CD14-positive monocyte (primary cell): ENCODE measurements at places on chromosomes 13 and 19.
A peak's percentile ranks its signal among the peaks of the same experiment; 100 is the strongest.

- DNase-seq, result no peak
Observed at GRCh38 chr19:16429066-16429758, 42.6 kb downstream of the EPS15L1 start.

- no peak for DNase-seq
Observed at GRCh38 chr13:27961227-27962085, 7.7 kb downstream of the CDX2 start.

GRCh38 chr13:39859898-39860297 is 204.4 kb downstream of the COG6 start:
- DNase-seq, result no peak

- DNase-seq, result no peak
Observed at GRCh38 chr13:53759016-53759415, 730.4 kb downstream of the OLFM4 start.

GRCh38 chr13:40968416-40969000 is 50.6 kb downstream of the ELF1 start:
- DNase-seq, result no peak

DNA sequence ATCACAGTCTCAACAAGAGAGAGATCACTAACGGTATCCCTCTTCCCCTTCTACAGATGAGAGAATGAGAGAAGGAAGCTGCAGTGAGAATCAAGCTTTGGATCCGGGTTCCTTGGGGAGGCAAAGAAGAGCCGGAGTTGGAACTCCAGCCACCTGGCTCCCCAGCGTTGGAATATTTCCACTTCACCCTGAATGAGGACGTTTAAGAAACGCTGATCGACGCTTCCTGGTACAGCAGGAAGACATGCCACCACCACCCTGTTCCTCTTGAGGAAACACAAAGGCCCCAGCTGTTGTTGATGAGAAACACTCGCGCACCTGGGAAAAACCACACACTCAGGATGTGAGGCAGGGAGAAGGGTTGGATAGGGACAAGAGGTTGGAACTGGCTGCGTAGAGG is 11.3 kb upstream of the CACNG8 start:
- no peak for DNase-seq

DNA sequence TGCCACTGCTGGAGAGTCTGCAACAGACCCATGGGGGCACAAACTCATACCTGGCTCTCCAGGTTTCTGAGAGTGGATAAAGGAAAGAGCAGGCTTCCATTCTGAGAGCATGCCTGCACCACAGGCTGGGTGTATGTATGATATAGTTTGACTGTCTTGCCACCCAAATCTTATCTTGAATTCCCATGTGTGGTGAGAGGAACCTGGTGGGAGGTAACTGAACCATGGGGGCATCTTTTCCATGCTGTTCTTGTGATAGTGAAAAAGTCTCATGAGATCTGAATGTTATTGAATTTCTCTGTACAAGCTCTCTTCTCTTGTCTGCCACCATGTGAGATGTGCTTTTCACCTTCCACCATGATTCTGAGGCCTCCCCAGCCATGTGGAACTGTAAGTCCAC is 50.2 kb downstream of the ERICH6B start:
- DNase-seq, result no peak

- DNase-seq, result peak; percentile 76
Observed at GRCh38 chr19:14434543-14435319, 1.6 kb downstream of the PKN1 start.

- DNase-seq, result no peak
Observed at GRCh38 chr13:42394711-42395085, 122.7 kb downstream of the AKAP11 start.

- peak; percentile 24 for DNase-seq
Observed at GRCh38 chr19:14401468-14402195, 17.5 kb downstream of the DDX39A start.

- no peak for DNase-seq
Observed at GRCh38 chr19:33124207-33125098, 7.5 kb upstream of the WDR88 start.

GRCh38 chr13:43942286-43942685 is 62.6 kb downstream of the LACC1 start:
- DNase-seq, result no peak

GRCh38 chr19:11069561-11069960 is 19.7 kb upstream of the LDLR start:
- no peak for DNase-seq

GRCh38 chr13:56563663-56564062 is 577.1 kb upstream of the PRR20A start:
- no peak for DNase-seq

DNA sequence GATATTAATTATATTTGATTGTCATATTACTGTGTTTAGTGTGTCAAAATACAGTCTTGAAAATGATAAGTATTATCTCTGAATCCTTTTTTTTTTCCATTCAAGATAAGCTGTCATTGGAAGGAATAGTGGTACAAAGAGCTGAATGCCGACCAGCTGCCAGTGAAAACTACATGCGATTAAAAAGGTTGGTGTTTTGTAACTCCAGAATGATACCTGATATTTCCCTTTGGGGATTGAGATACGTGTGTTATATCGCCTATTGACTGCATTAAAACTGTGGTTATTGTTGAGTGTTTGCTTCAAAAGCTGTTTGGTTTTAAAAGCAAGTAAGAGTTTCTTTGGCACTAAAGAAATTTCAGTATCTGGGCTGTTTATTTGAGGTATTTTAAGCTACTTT is 6.5 kb upstream of the KCTD4 start:
- no peak for DNase-seq

DNA sequence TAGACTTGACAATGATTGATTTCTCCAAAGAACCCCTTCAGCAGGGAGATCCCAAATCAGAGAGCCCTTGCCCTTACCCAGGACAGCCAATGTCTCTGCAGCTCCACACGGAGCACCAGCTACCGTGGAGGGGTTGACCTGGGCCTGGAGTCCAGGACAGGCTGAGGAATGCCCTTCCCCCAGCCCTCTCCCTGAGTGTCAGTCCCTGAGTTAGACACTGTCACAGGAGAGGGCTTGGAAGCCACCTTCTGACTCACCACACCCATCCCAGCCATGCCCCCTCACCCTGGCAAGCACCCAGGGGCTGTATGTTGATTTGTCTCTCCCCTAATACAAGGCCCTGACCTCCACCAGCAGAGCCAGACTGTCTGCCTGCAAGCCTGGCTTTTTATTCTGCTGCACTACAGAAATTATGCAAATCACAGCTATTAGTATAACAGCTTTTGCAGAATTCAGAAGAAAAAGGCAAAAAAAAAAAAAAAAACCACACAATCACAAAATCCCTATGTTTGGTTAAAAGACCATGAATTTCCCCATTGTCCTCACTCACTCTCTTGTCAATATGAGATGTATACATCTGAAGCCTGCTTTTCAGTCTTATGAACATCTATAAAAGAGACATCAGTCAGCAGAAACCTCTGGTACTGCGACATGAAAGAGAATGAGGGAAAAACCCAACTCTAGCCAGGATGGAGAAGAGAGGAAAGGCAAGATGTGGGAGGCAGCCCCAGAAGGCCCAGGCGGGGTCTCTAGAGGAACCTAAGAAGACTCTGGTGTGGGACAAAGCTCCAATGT is 240.7 kb downstream of the UQCRFS1 start:
- no peak for DNase-seq

DNA sequence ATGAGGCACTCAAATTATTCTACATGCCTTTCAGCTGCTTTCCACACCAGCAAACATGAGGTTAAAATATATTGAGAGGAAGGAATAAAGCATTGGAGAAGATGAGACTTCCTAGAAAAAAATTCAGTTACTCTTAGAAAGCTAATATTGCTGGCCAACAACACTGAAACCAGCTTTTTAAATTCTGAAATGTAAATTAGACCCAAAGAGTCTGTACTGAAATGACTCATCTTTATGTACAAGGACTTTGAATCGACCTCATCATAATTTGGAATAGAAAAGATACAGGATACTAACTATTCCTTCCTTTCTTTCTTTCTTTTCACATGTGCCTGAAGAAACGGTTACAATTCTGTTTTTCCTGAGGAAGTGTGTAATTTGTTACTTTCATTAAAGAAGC is 6.5 kb upstream of the HSPH1 start:
- no peak for DNase-seq

- no peak for DNase-seq
Observed at GRCh38 chr19:3270902-3271301, 46.4 kb downstream of the CELF5 start.

DNA sequence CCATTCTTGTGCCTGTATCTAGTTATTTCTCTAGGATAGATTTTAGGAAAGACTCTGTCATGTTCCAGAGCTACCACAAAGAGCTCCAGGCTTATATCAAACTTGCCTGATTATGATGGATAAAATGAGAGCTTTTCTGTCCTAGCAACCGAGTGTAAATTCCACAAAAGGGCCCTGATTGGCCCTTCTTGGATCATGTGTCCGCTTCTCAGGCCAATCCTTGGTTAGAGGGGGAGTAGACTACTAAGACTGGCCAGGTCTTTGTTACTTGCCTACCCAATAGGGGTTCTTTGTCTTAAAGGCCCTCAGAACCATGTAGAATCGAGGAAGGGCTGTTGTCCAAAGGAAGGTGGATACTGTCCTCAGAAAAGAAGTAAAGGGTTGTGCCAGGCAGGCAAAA is 2.4 kb downstream of the DHX34 start:
- peak; percentile 55 for DNase-seq

GRCh38 chr19:12752056-12752781 is 628 bp downstream of the BEST2 start:
- DNase-seq, result no peak

DNA sequence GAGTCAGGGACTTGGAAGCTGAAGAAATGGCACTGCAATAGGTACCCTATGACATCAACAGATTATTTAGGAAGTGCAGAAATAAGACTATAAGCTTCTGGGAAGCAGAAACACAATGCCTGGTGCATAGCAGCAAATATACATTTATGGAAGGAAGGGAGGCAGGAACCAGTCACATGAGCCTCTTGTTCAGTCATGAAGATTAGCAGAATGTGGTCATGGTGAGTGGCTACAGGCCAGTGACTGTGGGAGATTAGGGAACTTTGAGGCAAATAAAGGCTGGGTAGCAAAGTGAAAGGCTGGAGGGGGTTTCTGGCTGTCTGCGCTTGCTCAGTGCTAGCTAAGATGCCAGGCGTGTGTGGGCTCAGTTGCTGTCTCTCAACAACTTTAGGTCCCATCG is 96.3 kb downstream of the EPSTI1 start:
- peak; percentile 19 for DNase-seq

- peak; percentile 17 for DNase-seq
Observed at GRCh38 chr13:27967203-27967735, 1.8 kb downstream of the CDX2 start.

DNA sequence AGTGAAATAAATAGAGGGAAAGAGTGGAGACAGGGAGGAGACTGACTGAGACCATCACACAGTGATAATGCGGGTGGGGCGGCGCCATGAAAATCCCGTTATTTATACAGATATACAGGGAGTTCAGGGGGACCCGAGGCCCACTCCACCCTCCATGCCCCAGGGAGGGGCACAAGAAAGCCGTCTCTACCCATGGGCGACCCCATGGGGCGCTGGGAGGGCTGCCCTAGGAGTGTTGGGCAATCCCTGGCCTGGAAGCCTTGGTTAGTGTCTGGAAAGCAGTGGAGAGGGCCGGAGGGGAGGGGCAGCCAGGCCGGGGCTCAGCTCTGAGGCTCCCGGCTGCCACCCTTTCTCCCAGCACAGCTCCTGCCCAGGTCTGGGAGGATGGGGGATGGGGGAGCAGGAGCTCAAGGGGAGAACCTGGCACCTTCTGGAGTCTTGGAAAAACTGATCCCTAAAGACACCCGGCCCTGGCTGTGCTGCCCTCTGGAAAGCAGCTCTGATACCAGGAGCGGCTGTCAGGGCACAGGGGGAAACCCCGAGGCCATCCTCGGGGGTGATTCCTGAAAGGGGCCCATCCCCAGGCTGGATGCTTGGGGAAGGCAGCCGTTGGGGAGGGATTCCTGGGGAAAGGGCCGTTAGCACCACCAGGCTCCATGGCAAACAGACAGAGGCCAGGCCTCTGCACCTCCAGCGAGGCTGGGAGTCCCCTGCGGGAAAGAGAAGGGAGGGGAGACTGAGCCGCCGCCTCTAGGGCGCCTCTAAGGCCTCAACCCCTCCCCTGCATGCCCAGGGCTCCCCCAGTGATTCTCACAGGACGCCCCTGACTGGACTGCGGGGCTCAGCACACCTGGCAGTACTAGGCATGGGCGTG is 3.0 kb upstream of the PRKD2 start:
- no peak for DNase-seq

GRCh38 chr13:99225078-99225477 is 24.4 kb downstream of the UBAC2 start:
- peak; percentile 78 for DNase-seq

DNA sequence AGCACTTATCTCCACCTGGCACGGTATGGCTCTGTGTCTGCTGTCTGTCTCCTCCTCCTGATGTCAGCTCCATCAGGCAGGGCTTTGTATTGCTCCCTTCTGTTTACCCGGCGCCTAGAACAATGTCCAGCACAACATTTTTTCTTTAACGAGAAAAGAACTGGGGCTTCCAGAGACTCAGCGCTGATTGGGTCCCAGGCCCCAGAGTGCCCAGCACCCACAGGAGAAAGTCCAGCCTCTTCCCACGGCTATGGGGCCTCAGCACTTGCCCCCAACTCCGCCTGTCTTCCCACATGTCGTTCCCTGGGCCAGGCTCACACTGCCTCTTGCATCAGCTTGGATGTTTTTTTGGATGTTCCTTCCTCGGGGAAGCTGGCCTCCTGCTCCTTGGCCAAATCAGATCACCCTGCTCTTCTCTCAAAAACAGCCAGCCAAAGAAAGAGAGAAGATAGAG is 6.9 kb downstream of the MYPOP start:
- no peak for DNase-seq

- DNase-seq, result no peak
Observed at GRCh38 chr13:111917086-111917485, 149.9 kb upstream of the SOX1 start.

DNA sequence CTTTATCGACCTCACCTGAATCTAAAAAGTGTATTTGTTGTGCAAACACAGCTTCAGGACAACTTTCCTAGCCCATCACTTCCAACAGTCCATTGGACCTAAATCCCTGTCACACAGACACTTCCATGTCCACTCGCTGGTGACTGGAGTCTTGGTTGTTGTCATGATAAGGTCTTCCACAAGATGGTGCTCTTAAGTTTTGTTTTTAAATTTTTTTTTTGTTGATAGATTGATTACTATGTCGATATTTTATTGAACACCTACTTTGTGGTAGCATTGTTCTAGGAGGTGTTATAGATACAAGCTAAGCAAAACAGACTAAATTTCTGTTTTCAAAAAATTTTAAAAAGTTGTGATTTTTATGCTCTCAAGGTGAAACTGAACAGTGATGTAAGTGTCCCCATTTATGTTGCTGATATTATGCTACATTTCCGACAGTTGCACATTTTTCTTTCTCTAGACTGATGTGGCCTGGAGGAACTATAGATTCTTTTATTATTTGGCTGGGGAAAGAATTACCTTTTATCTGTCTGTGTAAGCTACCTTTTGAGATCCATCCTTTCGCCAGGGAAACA is 8.1 kb upstream of the ERICH6B start:
- no peak for DNase-seq

GRCh38 chr13:76523740-76524340 is 362.4 kb downstream of the KCTD12 start:
- DNase-seq, result no peak

GRCh38 chr19:32809754-32810153 is 59.8 kb downstream of the SLC7A9 start:
- no peak for DNase-seq

GRCh38 chr13:114323349-114323748 is 9.0 kb downstream of the CHAMP1 start:
- DNase-seq, result no peak

GRCh38 chr13:23600534-23600933 is 30.3 kb downstream of the TNFRSF19 start:
- no peak for DNase-seq
